ENCODE measurements at places on chromosomes 2 and 18.

GRCh38 chr18:63823516-63824219, 48.5 kb downstream of the SERPINB7 start:
- DNase-seq: no peak

DNA sequence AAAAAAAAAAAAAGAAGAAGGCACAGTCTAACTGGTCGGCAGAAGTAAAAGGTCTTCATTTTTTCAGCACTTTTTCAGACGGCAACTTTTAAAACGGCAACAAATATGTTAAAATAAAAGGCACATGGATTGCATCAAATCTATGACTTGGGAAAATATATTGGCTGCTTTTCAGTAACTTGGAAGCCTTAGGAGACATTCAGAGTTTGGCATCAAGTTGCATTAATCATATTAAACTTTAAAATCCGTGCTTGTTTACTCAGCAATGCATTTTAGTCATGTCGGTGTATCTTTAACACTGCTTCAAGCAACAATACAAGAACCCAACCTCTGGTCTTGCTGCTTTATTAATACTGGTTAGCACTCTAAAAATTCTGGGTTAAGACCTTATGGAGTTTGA, 111.1 kb downstream of the MEP1B start:
- no peak for DNase-seq

GRCh38 chr2:170771421-170771937, 1.3 kb downstream of the ERICH2 start:
- no peak for DNase-seq

GRCh38 chr2:88016960-88017779, 823 bp upstream of the RNU2-63P start:
- no peak for DNase-seq

DNA sequence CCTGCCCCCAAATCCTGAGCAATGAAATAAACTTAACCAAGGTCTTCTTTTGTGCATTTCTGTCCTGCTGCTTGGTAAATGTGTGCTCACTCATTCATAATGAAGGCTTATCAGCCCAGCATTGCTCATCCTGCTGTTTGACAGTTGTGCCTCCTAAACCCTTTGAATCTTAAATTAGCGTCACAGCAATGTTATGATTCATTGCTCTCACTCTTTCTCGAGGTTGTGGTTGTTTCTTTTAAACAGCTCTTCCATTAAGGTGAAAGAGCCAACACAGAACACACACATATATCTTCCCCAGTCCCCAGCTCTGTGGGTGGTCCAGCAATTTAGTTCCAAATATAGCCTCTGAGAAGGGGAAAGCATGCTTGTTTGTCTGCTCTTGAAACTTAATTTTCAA, 84.0 kb downstream of the EVA1A start:
- no peak for DNase-seq

GRCh38 chr2:211867845-211868451, 670.7 kb downstream of the ERBB4 start:
- no peak for DNase-seq

DNA sequence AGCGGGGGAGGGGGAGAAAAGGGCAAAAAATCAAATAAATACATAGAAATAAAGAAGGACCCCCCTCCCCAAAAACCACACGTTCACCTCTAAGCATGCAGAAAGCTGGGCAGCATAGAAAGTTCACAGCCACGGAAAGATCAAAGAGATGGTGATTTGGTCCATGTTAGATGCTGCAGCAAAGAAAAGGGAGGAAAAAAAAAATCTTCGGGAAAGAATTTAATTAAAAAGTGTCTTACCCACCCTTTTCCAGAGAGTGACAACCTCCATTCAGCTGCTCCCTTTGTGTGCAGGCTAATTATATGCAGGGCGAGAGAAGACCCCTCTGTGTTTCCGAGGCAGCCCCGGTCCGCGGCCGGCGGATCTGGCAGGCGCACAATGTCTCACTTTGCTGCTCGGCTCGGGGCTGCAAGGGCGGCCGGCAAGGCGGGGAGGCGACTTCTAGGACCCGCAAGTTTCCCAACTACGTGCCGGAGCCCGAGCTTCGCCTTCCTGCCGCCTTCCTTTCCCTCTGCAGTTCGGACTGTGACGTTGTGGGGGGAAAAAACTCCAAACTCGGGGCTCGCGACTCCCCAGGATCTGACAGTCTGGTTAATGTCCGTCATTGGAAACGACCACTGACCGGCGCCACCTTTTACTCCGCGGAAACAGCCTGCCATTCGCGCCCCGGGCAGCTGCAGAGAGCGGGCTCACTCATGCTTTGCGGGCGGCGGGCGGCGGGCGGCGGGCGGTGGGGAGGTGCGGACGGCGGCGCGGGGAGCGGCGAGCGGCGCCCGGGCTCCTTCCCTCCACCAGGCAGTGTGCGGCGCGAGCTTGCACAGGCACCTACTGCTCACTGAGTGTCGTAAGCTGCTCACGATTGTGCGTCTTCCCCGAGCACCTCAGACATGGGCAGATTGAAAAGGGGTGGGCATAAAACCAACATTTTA, at the start of gene LRRTM1:
TSS of gene LRRTM1 (minus strand) at position 844 of the 929 bp plus-strand sequence. CDS start 933 bp downstream, outside the sequence.
- DNase-seq: no peak
